ENCODE measurements at places on chromosomes 2 and 18. TPM values are rescaled to one million over a fixed set of nuclear protein-coding genes. Genes with fewer than 3 reads are reported as not detected.
A peak's percentile ranks its signal among the peaks of the same experiment; 100 is the strongest.

DNA sequence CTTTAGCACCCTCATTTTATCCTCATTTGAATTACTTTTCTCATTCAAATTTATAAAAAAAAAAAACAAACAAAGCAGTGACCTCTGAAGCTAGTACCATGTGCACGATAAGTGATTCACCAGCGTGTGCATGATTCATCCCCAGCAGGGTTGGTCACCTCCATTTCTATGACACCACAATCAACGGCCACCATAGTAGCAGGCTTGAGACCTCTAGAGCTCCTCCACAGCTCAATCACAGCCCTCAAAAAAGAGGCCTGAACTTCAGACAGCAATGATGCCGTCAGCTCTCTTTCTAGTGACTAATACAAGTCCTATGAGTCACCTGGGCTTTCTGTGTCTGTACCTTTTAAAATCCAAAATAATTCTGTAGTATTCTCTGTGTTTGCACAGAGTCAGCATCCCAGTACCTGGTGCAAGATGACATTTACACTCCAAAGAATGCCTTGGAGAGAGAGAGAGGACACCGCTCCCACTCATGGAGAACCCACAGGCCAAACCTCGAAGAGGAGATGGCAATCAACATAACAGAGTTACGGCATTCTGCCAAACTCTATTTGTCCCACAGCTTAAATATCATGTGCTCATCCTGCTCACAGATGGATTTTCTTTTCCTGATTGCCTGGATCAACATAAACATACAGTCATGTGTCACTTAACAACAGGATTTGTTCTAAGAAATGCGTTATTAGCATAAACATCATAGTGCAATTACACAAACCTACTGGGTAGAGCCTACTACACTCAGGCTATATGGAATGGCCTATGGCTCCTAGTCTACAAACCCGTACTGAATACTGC is 58.7 kb downstream of the L3MBTL4 start:
- DNase-seq: no peak

The UCN gene
- not detected for total RNA-seq

DNA sequence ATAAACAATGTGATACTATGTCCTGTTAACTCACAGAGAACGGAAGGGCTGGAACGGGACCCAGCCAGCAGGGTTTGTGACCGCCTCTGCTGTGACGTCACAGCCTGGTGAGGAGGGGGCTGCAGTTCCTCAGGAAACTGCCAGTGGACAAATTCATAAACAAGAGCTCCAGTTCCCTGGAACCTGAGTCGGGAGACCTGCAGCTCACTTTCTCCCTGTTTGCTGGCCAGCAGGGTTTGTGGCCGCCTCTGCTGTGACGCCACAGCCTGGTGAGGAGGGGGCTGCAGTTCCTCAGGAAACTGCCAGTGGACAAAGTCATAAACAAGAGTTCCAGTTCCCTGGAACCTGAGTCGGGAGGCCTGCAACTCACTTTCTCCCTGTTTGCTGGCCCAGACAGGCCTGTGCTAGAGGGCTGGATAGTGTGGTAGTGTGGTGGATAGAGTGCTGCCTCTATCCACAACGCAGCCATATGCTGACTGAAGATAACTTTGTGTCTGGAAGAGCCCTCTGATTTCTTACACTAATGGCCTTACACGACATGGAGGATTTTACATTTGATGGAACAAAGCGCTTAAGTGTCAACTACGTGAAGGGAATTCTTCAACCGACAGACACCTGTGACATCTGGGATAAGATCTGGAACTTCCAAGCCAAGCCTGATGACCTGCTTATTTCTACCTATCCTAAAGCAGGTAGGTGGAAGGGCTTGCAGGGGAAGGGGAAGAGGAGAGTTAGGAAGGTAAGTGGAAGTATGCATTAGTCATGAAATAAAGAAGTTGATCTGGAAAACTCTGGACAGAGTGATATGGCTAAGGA is at the start of gene SULT1C4:
SULT1C4 (plus strand) TSS at position 140 of the 816 bp plus-strand sequence; CDS start at position 524, 384 bp downstream.
- DNase-seq: peak; percentile 97

DNA sequence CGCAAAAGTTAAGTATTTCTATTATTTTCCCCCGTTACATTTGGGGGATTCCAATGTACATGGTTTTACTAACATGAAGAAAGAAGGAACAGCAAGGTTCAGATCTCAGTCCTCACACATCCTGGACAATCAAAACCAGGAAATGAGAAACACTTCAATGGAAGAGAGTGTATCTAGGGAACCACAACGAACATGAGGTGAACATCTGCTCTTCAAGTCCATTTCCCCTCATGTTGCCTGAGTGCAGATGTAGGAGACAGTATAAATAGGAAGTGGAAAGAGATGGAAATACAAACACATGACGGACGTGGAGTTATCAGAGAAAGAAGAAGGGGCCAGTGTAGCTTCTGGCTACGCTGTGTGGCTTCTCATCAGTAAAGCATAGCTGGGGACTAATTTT is 52.6 kb downstream of the CHN1 start:
- no peak for DNase-seq

DNA sequence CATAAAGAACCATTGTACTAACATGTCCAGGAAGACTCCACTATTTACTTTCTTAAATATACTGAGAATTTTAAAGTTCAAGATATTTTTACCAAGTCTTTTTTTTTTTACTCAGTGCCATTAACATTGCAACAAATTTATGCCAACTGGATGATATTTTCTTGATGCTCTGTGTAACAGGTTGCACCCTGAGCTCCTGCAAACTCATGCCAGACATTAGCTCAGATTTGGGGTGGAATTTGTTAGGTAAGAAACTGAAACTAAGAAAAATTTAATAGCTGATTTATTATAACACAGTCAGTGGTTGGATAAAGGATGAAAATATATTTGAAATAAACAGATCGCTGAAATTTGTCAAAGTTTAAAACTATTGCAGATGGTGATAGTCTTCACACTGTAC is 228.6 kb upstream of the SPHKAP start:
- DNase-seq: no peak

DNA sequence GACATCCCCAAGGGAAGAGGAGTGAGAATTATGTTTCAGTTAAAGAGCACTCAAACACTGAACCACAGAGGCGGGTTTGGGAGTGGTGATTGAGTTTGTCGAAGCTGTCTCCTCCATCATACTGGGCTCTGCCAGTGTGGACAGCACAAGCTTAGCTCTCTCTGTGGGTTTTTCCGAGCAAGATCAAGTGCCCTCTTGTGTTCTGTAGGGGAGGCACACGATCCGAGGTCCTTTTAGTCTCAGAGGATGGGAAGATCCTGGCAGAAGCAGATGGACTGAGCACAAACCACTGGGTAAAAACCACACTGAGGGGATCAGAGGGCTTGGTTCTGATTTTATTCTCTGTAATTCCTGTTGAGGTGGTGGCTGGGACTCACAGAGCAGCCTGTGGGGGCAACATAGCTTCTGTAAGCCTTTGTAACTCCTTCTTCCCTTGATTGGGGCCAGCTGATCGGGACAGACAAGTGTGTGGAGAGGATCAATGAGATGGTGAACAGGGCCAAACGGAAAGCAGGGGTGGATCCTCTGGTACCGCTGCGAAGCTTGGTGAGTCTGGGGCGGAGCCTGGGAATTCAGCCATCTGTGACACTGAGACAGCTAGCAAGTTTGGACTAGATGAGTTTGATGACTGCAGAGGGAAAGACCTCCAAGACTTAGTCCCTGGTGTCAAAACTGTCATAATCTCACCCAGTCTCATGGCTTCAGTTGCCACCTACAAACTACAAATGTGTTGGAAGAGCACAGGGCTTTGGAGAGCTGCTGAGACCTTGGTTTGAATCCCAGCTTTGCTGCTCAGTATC is 2.0 kb downstream of the NAGK start:
- DNase-seq: no peak

GRCh38 chr2:111219285-111219684 is 98.6 kb downstream of the BCL2L11 start:
- no peak for DNase-seq

GRCh38 chr18:77127769-77128671 is 4.6 kb downstream of the MBP start:
- DNase-seq: peak; percentile 69

The DSC1 gene
- total RNA-seq: 1.1 TPM

The TGOLN2 gene
- total RNA-seq: 94.0 TPM

All from tongue (tissue), 3 donors.